ENCODE measurements at places on chromosomes 3 and 15.

DNA sequence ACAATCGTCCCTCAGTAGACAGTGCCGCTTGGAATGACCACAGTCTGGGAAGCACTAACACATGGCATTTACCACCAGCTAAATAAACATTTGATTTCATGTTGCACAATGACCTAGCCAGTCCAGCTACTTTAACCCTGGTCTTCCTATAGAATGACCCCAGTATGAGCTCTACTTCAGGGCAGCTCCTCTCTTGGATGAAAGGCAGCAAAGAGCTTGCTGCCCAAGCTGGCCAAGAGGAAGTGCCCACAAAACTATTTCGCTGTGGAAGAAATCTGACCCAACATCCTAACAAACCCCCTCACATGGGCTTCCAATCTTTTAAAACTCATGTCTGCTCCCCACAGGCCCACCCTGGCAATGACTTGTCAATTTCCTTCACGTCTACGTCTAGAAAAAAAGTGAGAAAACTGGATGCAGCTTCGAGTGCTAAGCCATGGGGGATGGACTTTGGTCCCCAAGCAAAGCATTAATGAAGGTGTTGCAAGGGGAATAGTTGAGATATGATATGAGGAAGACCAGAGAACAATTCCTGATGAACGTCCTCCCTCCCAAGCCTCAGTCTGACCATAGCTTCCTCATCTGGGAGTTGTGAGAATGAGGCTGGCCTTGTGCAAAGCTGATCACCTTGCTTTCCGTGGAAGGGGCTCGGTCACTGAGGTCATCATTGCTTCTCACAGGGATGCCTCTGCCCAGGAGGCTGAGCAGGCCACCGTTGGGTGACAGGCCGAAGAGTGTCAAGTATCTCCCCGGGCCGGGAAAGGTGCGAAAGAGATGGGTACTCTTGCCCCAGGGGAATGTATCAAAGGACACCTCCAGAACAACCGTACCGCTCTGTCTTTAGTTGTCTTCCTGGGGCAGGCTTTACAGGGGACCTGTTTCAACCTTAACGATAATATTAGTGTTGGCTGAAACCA lies 964 bp downstream of the SLC25A20 start:
- no peak for DNase-seq

- DNase-seq = no peak
These were observed 419 bp downstream of the FAM227B start for GRCh38 chr15:49620199-49620598.

GRCh38 chr3:125045965-125046364 lies 9.8 kb downstream of the HEG1 start:
- DNase-seq = peak; percentile 66

- no peak for DNase-seq
These were observed 61.6 kb downstream of the DIPK2A start for GRCh38 chr3:144033240-144033589.

- no peak for DNase-seq
These were observed 103.7 kb downstream of the P3H2 start for GRCh38 chr3:190016966-190017365.

DNA sequence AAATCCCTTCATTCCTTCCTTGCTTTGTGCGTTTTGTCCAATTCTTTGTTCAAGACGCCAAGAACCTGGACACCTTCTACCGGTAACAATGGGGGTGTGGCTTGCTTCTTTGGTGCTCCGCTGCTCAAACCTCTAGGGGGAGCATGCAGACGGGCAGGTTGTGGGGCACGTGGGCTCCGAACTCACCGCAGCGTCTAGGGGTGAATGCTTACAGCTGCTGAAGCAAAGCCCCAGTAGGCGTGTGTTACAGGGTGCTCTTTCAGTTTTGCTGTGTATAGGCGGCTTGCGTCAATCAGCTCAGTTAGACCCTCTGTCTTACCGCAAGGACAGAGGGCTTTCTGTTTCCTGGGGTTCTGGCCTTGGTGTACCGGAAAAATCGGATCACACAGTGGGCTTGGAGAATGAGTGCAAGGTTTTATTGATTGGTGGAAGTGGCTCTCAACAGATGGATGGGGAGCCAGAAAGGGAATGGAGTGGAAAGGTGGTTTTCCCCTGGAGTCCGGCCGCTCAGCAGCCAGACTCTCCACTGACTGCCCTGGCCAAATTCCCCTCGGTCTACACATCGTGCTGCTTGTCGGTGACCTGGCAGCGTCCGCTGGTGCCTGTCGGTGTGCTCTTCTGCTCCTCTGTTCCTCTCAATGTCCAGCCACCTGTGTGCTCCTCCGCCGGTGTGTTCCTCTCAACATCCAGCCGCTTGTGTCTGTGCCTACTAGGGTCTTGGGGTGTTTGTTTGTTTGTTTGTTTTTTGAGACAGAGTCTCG lies 1.2 kb upstream of the LRRC34 start:
- DNase-seq = no peak

GRCh38 chr3:151722856-151723255 lies 10.9 kb upstream of the AADACL2 start:
- no peak for DNase-seq

Data from NCI-H226 (cell line).